ENCODE measurements at places on chromosomes 4 and X.

- no peak for DNase-seq
Measured at GRCh38 chr4:156422576-156422975, 468.9 kb upstream of the CTSO start.

GRCh38 chr4:88728146-88728545 lies 30.5 kb upstream of the NAP1L5 start:
- peak; percentile 18 for DNase-seq

GRCh38 chr4:116122124-116122523 lies 963.3 kb downstream of the TRAM1L1 start:
- DNase-seq = no peak

DNA sequence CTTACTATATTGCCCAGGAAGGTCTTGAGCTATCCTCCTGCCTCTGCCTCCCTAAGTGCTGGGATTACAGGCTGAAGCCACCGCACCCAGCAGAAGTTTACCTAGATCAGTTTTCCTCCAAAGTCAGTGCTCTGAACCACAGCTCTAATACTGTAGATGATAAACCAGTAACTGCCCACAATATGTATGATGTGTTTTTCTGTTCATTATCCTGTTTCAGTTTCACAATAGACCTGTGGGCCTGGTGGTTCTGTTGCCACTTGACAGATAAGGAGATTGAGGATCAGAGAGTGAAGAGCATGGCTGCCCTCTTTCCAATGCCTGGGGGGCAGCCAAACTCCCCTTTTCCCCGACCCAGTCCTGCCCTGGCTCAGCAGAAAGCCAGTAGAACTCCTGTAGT lies 87.0 kb downstream of the EFNB1 start:
- DNase-seq = no peak

- DNase-seq = no peak
Measured at GRCh38 chr4:179624768-179625181, 2182.5 kb upstream of the AGA start.

DNA sequence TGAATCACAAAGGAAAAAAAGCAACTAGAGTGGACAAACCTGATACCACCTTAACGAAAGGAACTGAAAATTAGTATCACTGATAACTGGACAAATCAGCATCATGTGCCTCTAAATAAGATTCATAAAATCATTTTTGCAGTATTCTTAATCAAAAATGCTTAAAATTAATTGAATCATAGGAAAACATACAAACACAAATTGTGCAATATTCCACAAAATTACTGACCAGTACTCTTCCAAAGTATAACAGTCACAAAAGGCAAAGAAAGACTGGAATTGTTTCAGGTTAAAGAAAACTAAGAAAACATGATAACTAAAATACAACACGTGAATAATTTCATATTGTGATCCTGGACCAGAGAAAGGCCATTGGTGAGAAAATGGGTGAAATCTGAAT lies 27.1 kb downstream of the FBXW7 start:
- DNase-seq = no peak

- no peak for DNase-seq
Measured at GRCh38 chrX:153353416-153353815, 19.5 kb downstream of the ZNF275 start.

DNA sequence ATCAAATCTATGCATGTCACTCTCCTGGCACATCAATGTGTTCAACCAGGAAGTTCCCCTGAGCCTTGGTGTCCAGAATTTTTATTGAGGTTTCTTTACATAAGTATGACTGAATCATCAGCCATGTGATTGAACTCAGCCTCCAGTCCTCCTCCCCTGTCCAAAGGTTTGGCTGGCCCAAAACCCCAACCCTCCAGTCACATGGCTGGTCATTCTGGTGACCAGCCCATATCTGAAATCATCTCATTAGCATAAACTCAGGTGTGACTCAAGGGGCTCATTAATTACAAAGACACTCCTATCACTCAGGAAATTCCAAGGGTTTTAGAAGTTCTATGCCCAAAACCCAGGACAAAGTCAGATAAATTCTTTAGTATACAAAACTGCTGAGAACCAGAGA lies 20.6 kb upstream of the SUPT20HL2 start:
- DNase-seq = no peak

- DNase-seq = peak; percentile 95
Measured at GRCh38 chr4:143184503-143185252, at the start of gene USP38. Gene USP38 (plus strand): TSS chr4:143184917. CDS start chr4:143185451, 534 bp downstream.

DNA sequence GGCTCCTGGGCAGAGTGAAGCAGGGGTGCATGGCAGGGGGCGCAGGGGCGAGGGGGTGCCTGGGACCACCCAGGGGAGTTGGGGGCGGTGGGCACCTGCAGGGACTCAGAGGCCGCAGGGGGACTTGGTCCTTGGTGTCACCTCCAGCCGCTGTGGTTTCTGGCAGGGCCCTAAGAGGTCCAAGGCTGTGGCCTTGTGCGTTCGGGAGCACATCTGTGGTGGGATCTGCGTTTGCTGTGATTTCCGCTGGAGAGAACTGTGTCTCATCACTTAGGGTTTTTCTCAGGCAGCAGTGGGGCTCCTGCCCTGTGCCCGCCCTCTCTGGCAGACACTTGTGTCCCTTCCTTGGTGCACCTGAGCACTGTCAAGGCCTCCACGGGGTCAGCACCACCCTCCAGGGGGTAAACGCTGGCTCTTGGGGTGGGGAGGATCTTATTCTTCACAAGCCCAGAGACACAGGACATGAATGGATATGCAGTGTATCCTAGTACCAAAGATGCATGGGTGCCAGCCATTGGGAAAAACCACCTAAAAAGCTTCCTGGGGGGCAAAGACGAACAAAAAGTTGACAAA lies 66.5 kb downstream of the ACOX3 start:
- no peak for DNase-seq

DNA sequence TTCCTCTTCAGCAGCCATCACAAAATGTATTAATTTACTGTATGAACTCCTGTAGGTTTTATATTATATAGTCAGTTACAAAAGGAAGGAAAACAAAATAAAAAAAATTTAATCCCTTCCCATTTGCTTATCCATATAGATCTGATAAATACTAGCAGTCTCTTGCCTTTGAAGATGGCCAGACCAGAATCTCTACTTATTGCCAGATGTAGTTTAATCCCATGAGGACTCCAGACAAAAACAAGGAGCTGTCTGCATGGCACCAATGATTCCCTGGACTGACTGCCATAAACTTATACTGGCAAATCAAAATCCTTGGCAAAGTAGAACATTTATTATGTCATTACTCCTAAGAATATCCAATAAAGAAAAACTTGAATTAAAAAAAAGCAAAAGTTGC lies 223.3 kb upstream of the MAB21L2 start:
- DNase-seq = no peak

- no peak for DNase-seq
Measured at GRCh38 chr4:55615008-55615407, 21.1 kb downstream of the NMU start.

DNA sequence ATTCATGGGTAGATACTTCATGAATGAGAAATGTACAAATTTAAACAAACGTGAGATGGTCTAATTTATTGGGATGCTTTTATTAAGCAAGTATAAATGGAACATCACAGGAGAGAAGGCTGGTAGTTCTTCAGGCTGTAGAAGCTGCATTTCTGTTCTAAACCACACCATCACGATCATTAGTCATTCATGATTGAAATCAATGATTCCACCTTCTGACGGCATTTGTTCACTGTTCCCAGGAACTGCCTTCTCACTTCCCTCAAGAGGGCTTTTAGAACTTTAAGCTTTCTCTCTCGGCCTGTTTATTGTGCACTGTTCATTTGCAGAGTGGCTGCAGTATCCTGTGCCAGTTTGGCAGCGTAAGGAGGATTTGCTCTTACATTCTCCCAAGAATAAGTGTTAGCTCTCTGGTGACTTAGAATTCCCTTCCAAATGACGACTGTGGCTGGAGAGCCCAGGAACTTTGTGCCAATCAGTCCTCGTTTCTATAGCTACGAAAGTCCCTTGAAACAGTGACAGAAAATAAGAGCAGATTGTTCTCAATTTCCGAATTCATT lies 54.7 kb downstream of the MFAP3L start:
- peak; percentile 61 for DNase-seq

DNA sequence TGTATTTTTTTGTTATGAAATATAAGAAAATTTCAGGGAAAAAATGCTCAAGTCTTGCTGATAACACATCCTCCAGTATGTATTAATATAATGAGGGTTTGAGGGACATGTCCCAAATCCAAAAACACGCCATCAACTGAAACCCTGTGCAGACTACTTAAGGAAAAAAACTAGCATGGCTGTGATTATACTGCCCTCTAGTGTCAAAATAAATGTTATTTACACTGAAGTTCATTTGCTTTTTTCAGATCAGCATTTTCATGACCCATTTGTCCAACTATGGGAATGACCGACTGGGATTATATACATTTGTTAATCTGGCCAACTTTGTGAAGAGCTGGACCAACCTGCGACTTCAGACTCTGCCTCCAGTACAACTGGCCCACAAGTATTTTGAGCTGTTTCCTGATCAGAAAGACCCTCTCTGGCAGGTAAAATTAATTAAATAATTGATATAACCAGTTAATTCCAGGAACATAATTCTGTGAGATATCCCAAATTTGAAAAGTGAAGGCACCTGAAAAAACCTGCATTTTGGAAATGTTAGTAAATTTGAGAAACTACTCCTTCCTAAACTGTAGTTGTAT lies 128.5 kb downstream of the PRSS12 start:
- DNase-seq = peak; percentile 59

DNA sequence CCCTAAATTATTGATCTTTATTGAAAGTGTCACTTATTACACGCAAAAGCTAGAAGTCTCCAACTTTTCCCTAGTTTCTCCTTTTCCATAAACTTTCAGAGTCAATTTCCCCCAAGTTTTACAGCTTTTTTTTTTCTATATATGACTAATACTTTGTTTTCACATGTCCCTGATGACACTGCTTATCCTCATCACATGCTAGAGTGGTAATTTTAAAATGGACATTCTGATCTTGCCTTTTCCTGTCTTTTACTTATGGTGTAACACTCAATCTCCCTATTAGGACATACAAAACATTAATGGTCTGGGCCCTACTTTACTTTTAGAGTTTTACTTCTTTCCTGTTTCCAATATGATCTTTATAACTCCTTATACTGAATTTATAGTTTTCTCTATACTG lies 112.6 kb downstream of the ANK2 start:
- DNase-seq = no peak

DNA sequence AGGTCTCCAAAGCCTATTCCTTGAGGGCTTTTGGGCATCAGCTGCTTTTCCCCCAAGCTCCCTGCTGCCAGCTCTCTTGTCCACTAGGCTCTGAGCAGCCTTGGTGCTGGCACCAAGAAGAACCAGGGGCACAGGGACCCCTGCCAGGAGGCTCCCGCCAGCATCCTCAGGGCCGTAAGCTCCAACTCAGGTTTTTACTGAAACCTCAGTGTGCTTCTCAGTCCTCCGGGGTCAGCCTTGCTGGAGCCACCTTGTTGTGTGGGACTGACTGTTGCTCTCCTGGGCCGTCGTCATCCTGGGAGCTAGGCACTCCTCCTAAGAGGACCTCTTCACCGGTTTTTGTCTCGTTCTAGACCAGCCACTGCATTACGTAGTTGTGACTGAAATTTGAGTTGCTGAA lies 38.9 kb downstream of the NOP14 start:
- DNase-seq = no peak

GRCh38 chr4:122003335-122003734 lies 51.5 kb upstream of the TRPC3 start:
- peak; percentile 7 for DNase-seq

- no peak for DNase-seq
Measured at GRCh38 chr4:153206534-153206933, 2.3 kb downstream of the TRIM2 start.

DNA sequence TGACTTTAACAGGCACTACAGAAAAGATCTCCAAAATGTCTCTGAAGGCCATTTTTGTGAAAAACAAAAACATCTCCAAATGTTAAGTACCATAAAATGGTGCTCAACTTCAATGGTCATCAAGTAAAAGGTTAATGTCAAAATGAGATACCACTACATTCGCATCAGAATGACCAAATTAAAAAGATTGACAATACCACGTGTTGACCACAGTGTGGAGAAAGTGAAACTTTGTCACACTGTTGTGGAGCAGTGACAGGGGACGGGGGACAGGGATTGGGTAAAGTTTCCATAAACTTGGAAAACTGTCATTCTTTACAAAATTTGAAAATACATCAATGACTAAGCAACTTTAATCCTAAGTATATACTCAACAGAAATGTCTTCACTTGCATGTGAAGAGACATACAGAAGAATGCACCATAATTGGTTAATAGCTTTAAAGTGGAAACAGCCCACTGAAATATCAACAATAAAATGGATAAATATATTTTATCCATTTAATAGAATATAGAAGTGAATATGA lies 19.1 kb upstream of the CISD2 start:
- no peak for DNase-seq

DNA sequence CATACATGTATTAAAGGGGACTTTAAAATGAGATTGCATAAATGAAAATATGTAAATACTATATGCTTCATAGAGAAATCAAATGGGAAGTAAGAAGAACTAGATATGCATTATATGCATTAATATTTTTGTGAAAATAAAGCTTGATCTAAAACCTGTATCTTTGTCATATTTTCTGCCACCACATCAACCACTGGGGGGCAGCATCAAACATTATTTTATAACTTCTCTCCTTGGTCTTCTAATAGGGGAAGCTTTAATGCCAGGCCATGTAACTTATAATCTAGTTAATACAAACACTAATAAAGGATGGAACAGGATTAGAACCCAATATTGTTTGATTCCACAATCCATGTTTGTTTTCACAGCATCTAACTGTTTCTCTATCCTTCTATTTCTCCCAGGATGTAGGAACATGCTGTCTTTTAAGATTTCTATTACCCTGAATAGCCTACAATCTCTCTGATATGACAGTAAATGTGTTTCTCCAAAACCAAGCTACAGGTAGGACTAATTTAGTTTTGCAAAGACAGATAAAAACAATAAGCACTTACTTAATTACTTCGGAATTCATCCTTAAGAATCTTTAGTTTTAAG lies 10.0 kb downstream of the QRFPR start:
- DNase-seq = peak; percentile 57

DNA sequence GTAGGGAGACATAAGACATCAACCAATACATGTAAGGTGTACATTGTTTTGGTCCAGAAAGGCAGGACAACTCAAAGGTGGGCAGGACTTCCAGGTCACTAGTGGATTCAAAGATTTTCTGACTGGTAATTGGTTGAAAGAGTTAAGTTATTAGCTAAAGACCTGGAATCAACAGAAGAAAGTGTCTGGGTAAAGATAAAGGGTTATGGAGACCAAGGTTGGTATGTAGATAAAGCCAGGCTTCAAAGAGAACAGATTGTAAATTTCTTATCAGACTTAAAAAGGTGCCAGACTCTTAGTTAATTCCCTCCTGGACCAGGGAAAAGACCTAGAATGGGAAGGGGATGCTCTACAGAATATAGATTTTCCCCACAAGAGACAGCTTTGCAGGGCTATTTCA lies 28.3 kb upstream of the GAB1 start:
- DNase-seq = no peak

DNA sequence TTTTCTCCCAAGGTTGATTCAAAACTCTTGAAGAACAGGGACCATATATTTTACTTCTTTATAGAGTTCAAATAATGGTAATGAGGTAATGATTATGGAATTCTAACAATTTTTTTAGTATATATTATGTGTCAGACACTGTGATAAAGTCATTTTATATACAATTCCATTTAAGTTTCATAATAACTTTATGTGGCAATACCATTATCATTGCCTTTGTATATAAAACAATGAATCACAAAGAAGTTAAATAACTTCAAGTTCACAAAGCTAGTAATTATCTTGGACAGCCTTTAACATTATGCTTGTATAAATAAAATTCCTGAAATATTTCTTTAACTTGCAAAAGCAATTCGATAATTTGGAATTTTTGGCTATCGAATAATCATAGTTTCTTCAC lies 20.6 kb downstream of the MAGEC1 start:
- DNase-seq = no peak

- DNase-seq = no peak
Measured at GRCh38 chr4:76614589-76614988, 179.6 kb downstream of the SHROOM3 start.

GRCh38 chr4:186680641-186681040 lies 43.0 kb downstream of the FAT1 start:
- no peak for DNase-seq
